Bone marrow (tissue), 2 donors: ENCODE measurements at places on chromosomes 5 and 9.

DNA sequence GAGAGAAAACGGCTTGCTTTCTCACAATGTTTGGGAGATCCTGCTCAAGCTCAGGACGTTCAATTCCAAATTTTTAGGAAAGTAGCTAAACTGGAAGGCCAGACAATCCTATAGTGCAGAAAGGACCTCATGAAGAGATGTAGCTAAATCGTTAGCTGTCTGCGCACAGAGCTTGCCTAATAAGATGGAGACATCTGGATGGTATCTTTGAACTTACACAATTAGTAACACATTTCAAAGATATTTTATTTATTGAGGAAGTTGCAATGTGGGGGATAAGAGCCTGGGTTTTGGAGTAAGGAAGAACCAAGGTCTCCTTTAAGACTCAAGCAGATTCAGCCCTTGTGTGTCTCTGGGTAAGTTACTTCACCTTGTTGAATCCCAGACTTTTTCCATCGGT, 28.6 kb upstream of the RAB14 start:
- no peak for DNase-seq

DNA sequence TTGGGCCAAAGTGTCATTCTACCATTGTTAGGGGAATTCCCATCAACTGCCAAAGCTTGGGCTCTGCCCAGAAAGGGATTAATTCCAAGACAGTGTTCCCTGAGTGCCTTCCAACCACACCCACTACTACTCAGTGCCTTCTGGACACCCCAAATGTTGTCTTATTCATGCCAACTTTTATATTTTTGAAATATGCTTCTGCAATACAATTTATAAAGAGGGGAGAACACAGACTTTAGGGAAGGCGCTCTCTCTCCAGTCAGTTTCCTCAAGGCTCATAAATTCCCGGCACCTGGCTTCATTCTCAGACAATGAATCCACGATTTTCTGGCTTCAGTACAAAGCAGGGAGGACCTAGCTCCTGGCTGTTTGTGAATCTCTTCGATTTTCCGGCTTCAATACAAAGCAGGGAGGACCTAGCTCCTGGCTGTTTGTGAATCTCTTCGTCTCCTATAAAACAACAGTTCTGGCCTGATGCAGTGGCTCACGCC, 120.1 kb upstream of the MYO10 start:
- no peak for DNase-seq

DNA sequence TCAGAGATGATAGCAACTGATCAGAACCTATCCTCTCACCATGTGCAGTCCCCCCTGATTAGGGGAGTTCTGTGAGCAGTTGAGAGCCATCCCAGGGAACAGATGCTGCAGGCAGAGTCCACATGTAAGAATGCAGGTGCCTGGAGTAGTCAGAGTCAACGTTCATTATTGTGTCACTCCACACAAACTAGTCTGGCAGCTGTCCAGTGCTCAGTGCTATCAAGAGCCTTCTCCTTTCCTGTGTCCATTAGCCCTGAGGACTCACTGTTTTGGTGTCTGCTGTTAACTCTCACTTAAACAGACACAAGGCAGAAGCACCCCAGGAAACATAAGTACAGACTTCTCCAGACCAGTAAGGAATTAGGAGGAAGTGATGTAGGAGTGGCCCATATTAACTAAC, 2.5 kb downstream of the SH3TC2 start:
- DNase-seq = no peak

- no peak for DNase-seq
Observed at GRCh38 chr9:71355884-71356283, 234.5 kb upstream of the TRPM3 start.

DNA sequence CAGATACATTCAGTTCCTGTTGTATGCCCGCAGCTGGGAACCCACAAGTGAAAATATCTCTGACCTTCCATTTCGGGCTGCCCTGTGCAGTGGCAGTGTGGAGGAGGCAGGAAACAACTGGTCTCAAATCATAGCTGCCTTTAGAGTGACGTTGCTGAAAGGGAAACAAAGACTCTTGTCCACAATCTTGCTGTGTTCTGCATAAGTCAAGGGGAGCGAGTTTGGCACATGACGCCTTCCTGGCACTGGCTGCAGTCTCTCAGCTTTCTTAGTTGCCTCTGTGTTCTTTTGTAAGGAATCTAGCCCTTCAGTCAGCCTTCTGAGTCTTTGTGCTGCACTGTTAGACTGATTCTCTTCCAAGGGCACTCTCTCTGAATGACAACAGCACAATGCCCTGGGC, 24.0 kb downstream of the ADAMTS16 start:
- no peak for DNase-seq

DNA sequence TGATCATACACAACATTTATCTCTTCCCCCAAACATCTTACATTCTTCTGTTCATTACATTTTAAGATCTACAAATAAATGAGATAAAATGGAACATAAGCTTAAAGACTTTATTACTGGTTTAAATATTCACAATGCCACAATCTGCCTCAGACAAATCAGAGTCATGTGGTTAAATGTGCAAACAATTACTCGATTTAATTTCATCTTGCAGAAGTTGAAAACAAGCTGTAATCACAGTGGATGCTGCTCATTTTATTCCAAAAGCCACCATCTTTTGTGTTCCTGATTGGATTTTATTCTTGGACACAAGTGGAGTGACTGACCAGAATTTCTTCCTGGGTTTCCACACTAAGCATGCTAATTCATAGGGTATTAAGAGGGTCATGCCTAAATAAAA, 33.2 kb downstream of the SPOCK1 start:
- no peak for DNase-seq

GRCh38 chr9:80233906-80234305, 662.1 kb downstream of the TLE4 start:
- DNase-seq = no peak

GRCh38 chr5:56070851-56071465, 76.2 kb upstream of the IL6ST start:
- DNase-seq = peak; percentile 82

DNA sequence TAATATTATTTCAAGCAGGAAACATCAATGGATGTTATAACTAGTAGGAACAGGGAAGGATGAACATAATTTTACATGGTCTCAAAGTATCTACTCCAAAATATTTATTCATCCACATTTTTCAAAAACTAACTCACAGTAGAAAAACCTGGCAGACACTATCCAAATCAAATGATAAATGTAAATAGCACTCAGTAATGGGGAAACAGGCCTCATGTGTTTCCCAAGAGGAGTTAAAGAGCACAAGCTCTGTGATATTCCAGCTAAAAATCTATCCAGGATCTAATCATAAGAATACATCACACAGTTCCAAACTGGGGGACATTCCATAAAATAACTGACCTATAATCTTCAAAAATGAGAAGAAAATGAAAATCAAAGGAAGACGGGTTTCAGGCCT, 443.1 kb downstream of the ZNF608 start:
- DNase-seq = no peak

- no peak for DNase-seq
Observed at GRCh38 chr9:82254646-82255367, 266.2 kb downstream of the SPATA31D1 start.

DNA sequence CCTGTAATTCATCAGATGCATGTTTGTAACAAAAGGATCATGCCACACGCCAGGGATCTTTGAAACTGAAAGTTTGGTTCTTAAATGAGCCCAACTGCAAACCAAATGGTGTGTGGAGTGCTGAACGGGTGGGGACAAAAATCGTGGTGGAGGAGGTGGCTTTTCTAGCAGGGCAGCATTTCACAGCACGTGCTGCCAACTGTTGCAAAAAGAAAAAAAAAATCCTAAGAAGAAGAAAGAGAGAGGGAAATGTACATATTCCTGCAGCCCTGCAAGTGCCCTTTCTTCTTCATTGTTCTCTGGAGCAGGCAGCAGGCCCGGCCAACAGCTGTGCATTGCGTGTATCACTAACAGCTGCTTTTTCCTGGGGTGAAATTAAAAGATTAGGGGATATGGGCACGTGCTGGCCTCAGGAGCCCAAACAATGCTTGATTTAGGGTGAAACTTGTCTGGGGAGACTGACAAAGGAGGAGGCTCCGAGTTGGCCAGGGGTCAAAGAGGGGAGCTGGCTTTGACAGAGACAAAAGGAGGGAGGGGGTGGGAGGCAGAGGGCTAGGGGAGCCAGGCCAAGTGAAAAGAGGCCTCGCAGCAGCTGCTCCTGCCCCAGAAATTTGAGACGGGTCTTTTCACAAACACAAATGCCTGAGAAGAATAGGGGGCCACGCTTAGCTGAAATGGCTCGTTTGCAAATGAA, 73.0 kb downstream of the GADD45G start:
- no peak for DNase-seq

DNA sequence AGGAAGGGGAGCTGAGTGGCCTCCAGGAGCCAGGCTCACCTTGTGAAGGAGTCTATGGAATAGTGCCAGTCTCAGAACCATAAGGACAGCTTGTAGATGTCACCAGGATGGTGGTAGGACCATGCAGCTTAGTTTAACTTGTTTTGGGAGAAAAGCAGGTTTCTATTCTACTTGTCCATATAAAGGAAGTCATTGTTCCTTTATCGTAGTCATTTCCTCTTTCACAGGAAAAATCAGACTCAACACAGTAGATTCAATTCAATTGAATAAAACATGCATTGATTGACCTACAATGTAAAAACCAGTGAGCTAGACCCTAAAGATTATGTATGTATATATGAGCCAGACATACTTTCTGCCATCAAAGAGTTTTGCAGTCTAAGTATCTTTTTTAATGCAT, 53.3 kb downstream of the MEGF10 start:
- no peak for DNase-seq

- DNase-seq = no peak
Observed at GRCh38 chr5:6427694-6428093, 21.0 kb upstream of the UBE2QL1 start.

DNA sequence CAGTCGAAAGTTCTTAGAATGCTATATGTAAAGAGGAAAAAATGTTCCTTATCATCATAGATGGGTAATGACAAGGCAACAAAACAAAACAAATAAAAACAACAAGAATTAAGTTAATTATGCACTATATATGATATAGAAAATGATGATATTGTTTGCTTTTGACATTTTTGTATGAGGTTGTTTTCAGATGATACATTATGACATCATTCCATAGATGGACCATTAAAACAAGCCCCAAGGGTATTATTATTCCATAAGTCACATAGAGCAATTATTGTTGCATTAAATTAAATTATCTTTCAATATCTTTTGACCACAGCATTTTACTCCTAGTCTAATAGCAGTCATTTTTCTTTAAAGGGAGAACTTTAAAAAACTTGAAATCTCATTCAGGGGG, 56.5 kb upstream of the RICTOR start:
- DNase-seq = no peak

GRCh38 chr5:74916831-74917710, 50.9 kb upstream of the FAM169A start:
- DNase-seq = no peak

- no peak for DNase-seq
Observed at GRCh38 chr5:172429201-172429940, 25.0 kb downstream of the SH3PXD2B start.

- DNase-seq = no peak
Observed at GRCh38 chr5:112384523-112384922, 34.6 kb downstream of the EPB41L4A start.

GRCh38 chr5:122120957-122121356, 8.4 kb upstream of the ZNF474 start:
- DNase-seq = no peak

DNA sequence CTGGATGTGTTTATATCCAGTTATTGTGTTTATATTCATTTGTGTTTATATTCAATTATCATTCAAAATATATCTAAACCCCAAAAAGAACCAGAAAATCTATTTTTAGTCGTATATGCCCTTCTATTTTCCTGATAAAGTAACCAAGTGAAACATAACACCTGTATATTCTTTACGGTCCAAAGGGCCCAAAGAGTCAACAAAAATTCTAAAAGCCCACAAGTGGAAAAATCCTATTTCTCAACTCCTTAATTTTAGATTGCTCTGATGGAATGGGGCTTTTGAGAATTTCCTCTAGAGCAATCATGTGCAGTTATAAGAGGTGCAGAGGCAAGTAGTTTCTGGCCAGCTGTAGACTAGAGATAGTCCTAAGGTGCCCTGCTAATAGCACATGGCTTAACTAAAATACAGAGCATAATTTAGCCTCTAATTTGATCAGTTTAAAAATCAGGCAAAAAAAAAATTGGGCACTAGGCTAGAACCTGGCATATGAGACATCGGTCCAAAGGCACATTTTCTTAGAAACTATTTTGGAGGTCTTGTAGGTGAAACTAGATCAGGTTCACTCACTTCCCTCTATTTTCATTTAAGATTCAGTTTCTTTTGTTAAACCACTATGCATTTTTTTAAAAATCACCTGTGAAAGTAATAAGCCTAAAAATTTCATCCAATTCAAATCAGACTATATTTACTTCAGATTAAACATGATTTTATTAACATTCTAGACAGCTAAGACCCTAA, 256.0 kb downstream of the FBXL17 start:
- DNase-seq = no peak

DNA sequence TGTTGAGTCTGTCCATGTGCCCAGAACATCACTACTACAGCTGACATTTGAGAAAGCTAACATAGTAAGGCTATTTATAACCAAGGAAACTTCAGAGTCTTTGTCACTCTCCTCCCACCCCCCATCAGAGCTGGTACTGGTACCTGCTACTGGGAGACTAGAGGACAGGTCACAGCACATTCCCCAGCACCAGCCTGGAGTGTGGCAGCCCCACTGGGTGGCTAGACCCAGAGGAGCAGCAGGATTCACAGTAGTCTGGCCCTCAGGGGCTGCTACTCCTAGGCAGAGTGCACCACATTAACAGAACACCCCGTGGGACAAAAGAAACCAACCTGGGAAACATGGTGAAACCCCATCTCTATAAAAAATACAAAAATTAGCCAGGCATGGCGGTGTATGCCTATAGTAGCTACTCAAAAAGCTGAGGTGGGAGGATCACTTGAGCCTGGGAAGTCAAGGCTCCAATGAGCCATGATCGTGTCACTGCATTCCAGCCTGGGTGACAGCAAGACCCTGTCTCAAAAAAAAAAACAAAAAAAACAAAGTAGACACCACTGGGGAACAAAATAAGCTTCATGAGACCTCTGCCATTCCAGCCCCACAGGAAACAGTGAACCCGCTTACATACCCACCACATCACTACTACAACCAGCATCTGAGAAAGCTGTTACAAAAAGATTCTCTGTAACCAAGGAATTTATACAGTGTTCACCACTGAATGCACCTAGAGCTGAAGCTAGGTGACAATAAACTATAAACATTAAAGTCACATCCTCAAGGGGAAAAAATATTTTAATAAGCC, 26.3 kb upstream of the PTGER4 start:
- no peak for DNase-seq

GRCh38 chr5:36740259-36740898, 134.0 kb downstream of the SLC1A3 start:
- no peak for DNase-seq

GRCh38 chr9:77975806-77976205, 55.8 kb downstream of the GNAQ start:
- DNase-seq = no peak

DNA sequence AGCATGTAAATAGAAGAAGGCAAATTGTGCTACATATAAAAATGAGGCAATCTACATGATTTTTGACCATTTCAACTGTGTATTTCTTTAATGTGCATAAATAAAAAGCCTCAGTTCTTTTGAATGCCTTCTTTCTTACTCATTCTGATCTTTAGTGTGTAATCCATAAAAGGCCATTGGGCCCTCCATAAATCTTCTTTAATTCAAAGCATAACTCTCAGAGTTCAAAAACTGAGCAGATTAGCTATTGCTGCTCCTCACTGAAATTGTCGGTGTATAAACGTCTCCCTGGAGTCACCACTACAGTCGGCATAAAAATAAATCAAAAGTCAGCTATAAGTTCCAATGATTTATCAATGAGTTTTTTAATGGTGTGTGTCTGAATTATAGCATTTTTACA, 45.3 kb upstream of the ADAMTSL1 start:
- DNase-seq = no peak

- no peak for DNase-seq
Observed at GRCh38 chr5:3601911-3602782, 6.5 kb downstream of the IRX1 start.
